Right cardiac atrium (tissue), 5 donors: ENCODE measurements at places on chromosomes 3 and 15. TPM values are rescaled to one million over a fixed set of nuclear protein-coding genes. Genes with fewer than 3 reads are reported as not detected.

DNA sequence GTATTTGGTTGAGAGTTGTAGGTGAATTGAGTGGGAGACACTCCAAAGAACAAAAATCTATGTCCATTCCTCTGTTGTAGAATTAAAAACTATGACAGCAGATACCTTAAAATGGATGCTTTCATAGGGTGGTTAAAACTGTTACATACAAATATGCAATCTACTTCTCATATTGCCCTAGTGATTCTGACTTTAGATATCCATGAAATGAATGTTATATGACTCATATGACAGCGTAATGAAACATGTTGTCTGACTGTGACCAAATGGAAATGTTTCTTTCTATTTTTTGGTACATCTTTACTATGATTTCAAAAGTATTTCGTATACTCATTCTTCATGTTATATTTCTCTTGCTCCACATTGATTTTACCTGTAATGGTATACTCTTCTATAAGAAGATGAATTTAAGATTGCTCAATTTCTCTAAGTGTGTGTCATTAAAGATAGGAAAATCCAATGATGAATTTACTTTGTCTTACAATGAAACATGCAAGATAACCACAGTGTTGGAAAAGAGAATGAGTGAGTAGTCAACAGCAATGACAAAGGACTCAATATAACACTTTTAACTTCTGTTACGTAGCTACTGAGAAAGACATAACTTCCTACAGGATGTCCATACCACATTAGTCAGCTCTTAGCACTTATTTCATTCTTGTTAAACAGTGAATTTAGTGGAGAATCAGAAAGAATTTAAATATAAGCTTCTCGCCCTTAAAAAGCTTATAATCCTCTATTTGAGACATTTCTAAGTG, 79.3 kb upstream of the LSAMP start:
- DNase-seq: no peak

CGGBP1 gene
- total RNA-seq: 52.8 TPM

DNA sequence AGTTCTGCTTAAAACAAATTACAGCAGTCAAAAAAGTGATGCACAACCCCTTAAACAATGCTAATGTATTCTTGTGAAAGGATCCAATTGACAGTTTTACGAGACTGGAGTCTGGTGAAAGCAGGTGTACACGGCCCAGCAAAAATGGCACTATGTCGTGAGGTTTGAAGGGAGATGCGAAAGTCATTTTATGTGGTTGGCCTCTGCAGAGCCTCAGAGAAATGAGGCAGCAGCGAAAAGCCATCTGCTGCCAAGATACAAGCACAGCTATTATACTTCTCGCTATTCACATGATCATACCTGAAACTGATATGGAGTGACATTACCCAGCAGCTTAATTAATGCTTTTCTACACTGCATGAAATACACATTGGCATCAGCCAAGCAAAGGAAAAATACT, 36.4 kb downstream of the MECOM start:
- DNase-seq: no peak

NPAP1 gene
- 0.03 TPM for total RNA-seq

- no peak for DNase-seq
These were observed 359.5 kb upstream of the CBLB start for GRCh38 chr3:106228271-106228670.

GOLGA6D gene
- not detected for total RNA-seq

- DNase-seq: no peak
These were observed 24.2 kb downstream of the ATP13A4 start for GRCh38 chr3:193530231-193531165.

DNA sequence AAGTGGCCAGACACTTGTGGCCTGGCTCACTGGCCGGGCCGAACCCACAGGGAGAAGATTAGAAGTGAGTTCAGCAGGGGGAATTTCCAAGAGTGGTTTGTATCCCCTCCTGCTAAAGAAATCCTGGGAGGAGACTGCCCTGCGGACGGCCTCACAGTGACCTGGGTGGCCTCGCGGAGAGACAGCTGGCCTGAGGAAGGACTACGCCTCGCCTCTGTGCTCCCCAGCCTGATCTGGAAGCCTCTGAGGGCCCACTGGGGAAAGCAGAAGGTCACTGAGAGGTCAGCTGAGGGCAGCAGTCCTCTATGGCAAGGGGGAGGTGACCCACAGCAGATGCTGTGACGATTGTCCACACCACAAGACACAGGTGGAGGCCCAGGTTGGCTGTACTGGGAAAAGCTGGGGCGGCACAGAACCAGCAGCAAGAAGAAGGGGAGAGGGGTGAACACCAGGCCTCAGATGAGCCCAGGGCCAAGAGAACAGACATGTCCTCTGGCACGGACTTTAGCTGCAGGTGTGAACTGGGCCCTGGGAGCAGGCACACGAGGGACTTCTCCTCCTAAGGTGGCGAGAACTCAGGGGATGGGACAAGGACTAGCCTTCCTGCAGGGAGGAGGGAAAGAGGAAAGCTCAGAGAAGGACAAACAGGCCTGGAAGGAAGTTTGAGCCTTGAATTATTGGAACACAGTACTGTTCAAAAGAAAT, 37.2 kb upstream of the DLG1 start:
- DNase-seq: no peak
